HuH-7.5 (cell line): ENCODE measurements at places on chromosomes 2 and 18.

DNA sequence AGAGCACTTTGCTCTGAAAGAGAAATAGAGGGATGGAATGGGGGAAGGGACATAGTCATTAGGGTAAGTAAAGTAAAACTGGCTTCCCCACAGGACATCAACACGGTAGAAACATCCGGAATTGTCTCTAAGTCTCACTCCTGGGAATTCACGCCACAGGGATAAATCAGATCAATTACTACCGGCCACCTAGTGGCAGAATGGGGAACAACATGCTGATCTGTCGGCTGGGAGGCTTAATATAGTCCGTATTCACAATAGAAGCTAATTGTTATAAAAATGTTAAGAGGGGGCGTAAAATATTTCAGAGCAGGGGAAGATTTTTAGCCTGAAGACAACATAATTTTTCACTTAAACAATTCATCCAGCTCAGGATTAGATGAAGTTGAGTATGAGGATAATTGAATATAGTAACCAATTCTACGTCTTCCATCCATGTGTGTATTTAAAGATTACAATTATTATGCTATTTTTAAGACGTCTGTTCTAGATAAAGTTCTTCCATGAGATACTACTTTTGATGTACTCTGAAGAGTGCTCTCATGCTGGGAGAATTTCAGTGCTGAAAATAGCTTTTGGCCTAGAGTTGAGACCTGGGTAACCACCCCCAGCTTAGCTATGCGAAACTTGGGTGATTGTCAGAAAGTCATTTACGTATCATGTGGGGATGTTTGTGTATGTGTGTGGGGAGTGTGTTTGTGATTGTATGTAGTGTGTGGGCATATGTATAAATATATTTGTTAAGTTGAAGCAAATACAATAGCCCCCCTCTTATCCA lies 65.7 kb downstream of the LRRTM1 start:
- peak; percentile 21 for DNase-seq

DNA sequence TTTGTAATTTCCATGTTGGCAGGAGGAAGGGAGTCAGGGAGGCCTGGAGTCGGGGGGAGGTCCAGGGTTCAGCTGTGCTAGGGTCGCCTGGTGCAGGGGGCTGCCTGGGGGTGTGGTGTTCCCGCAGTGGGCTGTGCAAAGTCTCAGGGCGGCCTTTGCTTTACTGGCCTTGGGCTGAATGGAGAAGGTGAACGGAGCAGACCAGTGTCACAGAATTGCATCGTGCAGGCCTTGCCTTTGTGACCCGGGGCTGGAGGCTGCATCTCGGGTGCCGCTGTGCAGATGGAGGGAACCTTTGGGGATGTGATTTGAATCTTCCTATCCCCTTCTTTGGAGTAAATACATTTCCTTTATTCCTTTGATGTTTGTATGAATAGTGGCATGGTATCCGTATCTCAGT lies 8.8 kb downstream of the SNTG2 start:
- DNase-seq = no peak

- DNase-seq = peak; percentile 9
These were observed 116.4 kb upstream of the NYAP2 start for GRCh38 chr2:225282858-225283710.

DNA sequence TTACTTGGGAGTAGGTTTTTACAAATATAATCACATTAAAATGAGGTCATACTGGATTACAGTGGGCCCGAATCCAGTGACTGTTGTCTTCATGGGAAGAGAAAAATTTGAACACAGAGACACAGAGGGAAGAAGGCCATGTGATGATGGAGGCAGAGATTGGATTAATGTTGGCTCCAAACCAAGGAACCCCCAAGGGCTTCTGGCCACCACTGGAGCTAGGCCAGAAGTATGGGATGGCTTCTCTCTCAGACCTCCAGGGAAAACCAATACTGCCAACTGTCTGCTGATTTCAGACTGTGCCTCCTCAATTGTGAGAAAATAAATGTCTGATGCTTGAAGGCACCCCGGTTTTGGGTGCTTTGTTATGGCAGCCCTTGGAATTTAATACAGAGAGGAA lies 76.0 kb downstream of the ALPK2 start:
- DNase-seq = no peak

DNA sequence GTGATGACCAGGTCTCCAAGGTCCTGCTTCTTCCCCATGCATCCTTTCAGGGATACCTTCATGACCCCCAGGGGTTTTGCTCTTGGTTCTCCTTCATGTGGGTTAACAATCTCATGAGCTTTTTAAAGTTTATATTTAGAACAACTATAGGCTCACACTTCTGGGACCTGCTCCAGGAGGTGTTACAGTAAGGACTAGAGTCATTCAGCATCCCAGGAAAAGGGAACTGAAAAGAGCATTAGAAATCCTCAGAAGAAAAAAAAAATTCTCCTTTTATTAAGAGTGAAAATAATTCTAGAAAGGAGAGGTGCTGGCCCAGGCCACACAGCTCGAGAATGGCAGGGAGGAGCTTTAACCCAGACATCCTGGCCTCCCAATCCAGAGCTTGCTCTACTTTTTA lies 66.5 kb downstream of the SETBP1 start:
- no peak for DNase-seq

- no peak for DNase-seq
These were observed 38.3 kb upstream of the BMPR2 start for GRCh38 chr2:202337706-202338346.

DNA sequence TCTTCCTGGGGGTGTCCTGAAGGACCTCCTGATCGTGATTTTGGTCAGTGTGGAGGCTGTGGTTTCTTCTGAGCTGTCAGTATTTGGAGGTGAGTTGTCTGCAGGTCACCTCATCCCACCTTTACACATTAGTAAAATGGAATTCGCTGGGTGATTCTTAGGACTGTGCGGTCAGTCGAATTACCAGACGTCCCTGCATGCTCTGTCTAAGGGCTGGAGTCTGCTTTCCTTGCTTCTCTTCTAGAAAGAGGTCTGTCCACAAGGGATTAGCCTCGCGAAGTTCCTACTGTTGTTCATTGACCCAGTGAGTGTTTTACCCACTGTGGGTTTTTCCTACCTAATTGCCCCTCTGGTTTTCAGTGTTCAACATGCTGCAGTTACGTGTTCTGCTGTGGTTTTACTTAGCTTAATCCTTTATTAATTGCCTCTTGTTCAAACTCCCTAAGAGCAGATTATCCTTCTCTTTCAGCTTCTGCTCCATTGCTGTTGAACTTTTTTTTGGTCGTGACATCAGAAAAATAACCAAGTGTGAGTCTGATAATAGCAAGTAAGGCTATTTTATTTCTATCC lies 183.4 kb downstream of the NEDD4L start:
- no peak for DNase-seq

GRCh38 chr2:215772003-215772402 lies 241.3 kb downstream of the MREG start:
- no peak for DNase-seq

DNA sequence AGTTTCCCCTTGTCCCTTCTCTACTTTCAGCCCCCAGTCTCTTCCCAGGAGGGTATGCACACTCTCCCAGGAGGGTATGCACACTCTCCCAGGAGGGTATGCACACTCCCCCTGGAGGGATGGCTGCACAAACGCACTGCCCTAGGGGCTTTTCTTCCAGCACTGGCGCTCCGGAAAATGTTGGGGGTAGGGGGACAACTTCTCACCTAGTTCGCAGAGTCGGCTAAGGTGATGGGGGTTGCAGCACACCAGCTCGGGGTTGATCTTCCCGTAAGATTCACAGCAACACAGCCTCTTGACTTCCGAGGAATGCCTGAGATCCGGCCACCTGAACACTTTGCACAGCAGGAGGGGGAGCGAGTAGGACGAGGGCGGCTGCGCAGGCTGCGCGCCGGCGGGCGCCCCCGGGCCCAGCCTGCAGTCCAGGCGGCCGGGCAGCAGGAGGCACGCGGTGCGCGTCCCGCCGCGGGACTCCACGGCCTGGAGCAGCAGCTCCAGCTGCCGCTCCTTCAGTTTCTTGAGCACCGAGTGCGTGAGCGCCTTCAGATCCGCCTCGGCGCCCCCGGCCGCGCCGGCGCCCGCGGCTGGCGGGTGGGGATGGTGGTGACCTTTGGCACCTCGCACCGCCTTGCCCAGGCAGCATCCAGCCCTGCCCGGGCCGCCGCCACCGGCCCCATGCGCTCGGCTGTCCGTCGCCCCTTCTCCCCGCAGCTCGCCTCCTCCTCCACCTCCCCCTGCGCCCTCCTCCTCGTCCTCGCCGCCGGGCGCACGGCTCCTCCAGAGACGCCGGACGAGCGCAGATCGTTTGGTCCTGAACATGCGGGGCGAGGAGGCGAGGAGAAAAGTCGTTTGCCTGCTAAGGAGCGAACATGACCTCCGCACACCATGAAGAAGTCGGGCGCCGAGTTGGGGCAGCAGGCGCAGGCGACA lies 894 bp downstream of the SMAD7 start:
- DNase-seq = peak; percentile 40

- DNase-seq = no peak
These were observed 141.7 kb downstream of the DIS3L2 start for GRCh38 chr2:232103140-232103737.

GRCh38 chr2:28294451-28294850 lies 98.2 kb upstream of the FOSL2 start:
- DNase-seq = no peak

- DNase-seq = no peak
These were observed 101.3 kb downstream of the CELF4 start for GRCh38 chr18:37464257-37464656.

GRCh38 chr2:170812710-170813600 lies 3.7 kb upstream of the GAD1 start:
- peak; percentile 71 for DNase-seq

GRCh38 chr2:72951303-72952095 lies 34.2 kb downstream of the EMX1 start:
- DNase-seq = no peak

- no peak for DNase-seq
These were observed 143.4 kb downstream of the RBM43 start for GRCh38 chr2:151118269-151118668.

- DNase-seq = no peak
These were observed 65.5 kb downstream of the ZNF516 start for GRCh38 chr18:76429262-76430126.

DNA sequence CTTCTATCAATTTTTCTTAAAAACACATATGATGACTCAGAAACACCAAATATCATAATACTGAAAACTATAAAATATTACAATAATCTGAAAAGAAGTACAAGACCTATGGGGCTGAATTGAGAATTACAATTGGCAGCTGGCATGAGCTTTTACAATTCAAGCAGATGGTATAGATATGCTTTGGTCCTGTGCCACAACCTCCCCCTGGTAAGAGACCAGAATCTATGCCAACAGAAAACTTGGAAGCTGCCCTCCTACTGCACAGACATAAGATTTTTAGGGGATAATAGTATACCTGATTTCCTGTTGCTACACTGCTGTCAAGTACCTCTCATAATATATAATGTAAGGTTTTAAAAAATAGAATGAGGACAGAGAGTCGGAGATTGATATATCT lies 46.8 kb upstream of the CDH7 start:
- no peak for DNase-seq

DNA sequence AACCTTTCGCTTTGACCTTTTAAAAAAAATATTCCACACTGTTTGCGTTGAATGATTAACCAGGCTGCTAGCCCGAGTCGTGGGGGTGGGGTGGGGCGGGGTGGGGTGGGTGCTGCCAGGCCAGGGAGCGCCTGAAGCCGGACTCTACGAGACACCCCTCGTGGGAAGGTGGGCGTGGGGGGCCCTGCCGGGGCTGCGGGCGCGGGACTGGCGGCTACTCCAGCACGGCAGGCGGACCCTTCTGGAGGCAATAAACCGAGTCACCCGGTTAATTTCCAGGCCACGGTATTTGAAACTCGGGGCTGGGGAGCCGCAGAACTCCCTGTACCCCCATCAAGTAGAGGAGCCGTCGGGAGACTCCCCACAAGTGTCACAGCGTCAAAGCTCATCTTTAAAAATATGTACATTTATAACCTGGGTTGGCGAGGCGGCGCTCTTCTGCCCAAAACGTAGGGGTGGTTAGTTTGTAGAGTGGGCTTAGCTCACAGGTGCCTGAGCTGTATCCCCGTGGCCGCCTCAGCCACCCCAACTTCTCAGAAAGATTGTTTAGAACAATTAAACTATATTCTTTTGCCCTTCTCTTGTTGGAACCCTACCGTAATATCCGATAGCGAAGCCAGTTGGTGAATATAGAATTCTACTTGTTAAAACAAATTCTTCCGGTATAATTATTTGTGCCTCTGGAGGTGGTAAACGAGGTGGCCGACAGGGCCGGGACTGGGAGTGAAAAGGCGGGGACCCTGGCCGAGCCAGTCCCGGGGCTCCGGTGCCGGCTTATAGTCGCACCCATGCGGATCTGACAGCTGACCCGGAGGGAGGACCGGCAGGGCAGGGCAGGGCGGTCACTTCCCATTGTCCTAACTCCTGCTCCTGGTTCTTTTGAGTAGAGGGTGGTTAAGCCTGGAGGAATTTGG lies 1.4 kb downstream of the B3GNT2 start:
- peak; percentile 62 for DNase-seq

DNA sequence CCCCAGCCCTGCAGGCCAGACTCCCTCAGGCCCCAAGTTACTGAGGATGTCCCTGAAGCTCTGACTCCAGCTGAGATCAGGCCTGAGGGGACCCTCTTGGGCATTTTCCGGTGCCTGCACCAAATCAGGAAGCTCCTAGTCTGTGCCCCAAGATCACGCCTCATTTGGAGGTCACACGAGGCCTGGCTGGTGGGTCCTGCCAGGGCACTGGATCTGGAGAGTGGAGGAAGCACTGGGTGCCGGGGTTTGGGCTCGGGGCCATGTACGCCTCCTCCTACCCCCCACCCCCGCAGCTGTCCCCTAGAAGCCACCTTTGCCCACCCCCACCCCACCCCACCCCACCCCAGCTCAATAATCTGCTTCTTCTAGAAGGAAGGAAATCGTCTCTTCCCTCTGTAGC lies 16.2 kb downstream of the SH2D6 start:
- DNase-seq = no peak

- DNase-seq = peak; percentile 33
These were observed 662.2 kb downstream of the XIRP2 start for GRCh38 chr2:167550448-167550847.

- no peak for DNase-seq
These were observed 579 bp downstream of the STAT4 start for GRCh38 chr2:191150230-191150599.

DNA sequence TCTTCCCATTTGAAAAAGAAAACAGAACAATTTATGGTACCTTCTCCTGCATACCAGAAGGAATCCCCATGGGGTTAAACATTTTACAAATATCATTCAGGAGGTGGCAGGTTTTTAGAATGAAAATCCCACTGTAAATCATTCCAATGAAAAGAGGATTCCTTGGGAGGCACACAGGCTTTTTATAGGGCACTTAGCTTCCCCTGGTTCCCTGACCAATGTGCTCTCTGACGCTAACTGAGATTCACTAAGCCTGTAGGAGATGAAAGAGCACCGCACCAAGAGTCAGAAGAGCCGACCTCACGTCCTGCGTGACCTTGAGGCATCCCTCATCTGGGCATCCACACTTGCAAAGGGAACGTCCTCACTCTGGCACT lies 82.5 kb downstream of the CMPK2 start:
- DNase-seq = no peak
